ENCODE measurements at places on chromosomes 7 and 10.

DNA sequence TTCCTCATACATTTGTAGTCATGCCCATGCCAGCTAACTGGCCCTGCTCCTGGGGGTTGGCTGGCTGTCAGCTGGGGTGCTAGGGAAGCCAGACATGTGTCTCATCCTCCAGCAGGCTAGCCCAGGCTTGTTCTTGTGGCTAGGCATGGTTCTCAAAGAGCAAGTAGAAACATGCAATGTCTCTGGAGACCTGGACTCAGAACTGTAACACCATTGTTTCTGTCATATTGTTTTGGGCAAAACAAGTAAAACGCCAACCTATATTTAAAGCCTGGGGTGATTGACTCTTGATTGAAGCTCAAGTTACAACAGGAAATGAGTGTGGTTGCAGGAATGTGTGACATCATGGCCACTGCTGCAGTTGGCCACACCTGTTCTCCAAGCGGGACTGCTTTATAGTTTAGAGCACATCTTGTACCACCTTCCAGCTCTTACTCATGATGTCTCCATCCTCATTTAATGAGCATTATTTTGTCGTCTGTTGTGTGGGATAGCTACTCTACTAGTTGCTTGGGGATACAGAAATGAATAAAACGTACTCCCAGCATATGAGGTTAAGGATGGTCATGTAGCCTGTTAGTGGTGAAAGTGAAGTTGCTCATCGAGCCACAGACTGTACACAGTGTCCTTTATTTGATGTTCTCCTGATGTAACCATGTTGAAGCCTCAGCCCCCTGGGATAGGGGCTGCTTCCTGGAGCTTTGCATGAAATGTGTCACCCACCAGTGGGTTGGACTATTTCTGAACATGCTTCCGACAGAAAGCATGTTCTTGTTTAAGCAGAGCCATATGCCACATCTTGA, 168.4 kb downstream of the SORCS3 start:
- DNase-seq = no peak

DNA sequence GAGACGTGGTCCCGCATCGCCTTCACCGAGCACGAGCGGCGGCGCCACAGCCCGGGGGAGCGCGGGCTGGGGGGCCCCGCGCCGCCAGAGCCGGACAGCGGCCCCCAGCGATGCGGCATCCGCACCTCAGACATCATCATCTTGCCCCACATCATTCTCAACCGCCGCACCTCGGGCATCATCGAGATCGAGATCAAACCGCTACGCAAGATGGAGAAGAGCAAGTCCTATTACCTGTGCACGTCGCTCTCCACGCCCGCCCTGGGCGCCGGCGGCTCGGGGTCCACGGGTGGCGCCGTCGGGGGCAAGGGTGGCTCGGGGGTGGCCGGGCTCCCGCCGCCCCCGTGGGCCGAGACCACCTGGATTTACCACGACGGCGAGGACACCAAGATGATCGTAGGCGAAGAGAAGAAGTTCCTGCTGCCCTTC, 737 bp downstream of the CNNM2 start:
- no peak for DNase-seq

GRCh38 chr10:19888061-19888660, 71.9 kb downstream of the PLXDC2 start:
- DNase-seq = no peak

DNA sequence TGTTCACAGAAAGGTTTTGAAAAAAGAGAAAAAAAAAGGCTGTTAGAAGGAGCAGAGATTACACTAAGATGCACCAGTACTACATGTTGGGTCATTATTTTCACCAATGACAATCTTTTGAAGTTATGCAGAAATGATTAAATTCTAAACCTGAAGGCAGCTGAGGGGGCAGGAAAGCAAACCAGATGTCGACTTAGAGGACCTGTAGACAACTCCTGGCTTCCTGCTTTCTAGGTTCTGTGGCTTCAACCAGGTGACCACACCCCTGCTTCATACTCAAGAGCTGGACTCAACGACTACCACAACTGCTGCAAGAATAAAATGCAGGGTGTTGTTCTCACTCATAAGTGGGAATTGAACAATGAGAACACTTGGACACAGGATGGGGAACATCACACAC, 30.0 kb downstream of the MYOF start:
- DNase-seq = no peak

- no peak for DNase-seq
These were observed 2.8 kb downstream of the FAM20C start for GRCh38 chr7:195010-195829.
